ENCODE measurements at places on chromosomes 16 and 17.

- DNase-seq: no peak
Measured at GRCh38 chr16:81548551-81548875, 103.9 kb downstream of the CMIP start.

DNA sequence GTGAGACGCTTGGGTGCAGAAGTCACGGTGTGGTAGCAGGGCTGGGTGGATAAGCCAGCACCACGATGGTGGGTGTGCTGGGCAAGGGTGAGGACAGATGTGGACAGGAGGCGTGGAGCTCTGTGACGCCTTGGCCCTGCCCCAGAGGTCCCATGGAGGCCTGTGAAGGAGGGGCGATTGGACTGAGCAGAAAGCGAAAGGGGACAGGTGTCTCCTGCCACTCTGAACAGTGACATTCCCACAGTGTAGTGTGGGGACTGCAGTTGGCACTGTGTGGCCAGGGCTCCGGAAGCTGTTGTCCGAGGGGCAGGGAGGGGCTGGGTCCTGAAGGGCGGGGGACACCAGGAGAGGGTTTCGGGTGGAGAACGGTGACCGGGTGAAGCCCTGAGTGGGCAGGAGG lies 7.3 kb downstream of the TBC1D24 start:
- no peak for DNase-seq

DNA sequence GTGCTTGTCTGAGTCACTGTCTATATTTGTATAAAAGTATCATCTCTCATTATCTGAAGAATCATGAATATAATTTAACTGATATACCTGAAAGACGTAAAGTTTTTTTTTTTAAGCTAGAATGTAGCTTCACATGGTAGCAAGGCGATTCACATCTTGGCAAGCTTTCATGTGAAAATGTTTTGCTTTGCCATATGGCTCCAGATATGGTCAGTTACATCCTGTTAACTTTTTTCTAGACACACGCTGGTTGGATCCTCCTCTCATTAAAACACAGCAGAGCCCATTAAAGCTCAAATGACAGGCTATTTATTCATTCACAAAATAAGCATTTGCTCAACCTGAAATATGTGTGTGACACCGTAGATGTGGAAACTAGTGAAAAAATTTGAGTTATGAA lies 412.8 kb downstream of the KIF2B start:
- no peak for DNase-seq

- no peak for DNase-seq
Measured at GRCh38 chr17:28347261-28347891, 10.0 kb downstream of the POLDIP2 start.

- DNase-seq: no peak
Measured at GRCh38 chr17:65283704-65284103, 146.5 kb downstream of the RGS9 start.

GRCh38 chr17:39036009-39036408 lies 68.8 kb upstream of the FBXO47 start:
- DNase-seq: no peak

DNA sequence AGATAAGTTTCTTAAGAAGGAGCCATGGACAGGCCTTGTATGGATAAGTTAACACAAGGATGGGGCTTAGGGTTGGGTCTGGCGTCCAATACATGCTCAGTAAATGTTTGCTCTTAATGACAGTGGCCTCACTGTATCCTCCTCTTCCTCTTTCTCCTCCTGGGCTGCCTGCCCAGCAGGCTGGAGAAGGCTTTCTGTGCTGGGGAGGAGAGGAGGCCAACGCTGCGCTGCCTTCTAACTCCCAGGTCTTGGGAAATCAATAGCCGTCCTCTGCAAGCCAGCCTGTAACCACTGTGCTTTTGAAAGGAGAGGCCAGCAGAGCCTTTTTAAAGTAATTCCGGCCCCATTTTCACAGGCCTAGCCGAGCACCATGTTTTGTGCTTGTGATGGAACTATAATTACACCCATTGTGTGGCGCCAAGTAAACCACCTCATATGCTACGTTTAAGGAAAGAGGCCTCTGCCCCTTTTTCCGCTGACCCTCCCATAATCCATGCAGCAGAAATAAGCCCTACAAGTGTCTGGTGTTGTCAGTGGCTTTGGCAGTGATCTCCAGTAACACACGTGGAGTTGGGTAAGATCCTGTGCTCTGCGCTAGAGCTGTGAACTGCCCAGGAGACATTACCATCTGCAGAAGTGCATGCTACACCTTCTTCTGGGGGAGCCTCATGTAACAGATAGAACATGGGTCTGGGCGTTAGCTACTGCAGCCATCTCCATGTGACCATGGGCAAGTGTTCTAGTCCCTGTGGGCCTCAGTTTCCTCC lies 368.2 kb downstream of the SNX29 start:
- DNase-seq: peak; percentile 94

DNA sequence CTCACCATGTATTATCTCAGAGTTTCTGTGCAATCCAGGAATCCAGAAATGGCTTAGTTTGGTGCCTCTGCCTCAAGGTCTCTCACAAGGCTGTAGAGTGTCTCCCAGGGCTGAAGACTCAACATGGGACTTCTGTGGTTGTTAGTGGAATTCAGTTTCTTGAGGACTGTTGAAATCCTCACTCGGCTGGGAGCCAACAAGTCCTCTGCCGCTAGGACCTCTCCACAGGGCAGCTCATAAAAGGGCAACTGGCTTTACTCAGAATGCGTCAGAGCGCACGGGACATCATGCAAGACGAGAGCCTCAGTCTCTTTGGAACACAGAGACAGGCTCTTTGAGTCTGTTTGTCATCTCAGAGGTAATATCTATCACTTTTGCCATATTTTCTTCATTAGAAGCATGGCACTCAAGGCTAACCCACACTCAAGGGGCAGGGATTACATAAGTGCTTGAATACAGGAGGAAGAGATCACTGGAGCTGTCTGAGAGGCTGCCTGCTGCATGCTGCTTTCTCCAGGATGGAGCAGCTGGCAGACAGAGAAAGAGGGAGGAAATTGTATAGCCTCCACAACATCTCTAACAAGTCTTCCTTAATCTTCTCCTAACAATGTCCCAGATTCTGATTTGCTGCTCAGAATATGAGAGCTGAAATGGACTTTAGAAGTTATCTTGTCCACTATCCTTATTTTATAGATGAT lies 97.5 kb upstream of the ASIC2 start:
- no peak for DNase-seq

DNA sequence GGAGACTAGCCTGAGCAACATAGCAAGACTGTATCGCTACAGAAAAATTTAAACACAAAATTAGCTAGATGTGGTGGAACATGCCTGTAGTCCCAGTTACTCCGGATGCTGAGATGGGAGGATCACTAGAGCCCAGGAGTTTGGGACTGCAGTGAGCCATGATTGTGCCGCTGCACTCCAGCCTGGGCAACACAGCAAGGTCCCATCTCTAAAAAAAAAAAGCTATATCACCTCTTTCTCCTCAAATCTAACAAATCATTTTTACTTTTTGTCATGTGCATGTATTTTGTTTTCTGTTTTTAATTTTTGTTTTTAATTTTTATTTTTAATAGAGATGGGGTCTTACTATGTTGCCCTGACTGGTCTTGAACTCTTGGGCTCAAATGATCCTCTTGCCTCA lies 5.9 kb downstream of the DUS2 start:
- DNase-seq: no peak

- no peak for DNase-seq
Measured at GRCh38 chr16:24754543-24754942, 25.1 kb downstream of the TNRC6A start.

GRCh38 chr16:11689031-11689840 lies 21.0 kb downstream of the SNN start:
- DNase-seq: no peak

DNA sequence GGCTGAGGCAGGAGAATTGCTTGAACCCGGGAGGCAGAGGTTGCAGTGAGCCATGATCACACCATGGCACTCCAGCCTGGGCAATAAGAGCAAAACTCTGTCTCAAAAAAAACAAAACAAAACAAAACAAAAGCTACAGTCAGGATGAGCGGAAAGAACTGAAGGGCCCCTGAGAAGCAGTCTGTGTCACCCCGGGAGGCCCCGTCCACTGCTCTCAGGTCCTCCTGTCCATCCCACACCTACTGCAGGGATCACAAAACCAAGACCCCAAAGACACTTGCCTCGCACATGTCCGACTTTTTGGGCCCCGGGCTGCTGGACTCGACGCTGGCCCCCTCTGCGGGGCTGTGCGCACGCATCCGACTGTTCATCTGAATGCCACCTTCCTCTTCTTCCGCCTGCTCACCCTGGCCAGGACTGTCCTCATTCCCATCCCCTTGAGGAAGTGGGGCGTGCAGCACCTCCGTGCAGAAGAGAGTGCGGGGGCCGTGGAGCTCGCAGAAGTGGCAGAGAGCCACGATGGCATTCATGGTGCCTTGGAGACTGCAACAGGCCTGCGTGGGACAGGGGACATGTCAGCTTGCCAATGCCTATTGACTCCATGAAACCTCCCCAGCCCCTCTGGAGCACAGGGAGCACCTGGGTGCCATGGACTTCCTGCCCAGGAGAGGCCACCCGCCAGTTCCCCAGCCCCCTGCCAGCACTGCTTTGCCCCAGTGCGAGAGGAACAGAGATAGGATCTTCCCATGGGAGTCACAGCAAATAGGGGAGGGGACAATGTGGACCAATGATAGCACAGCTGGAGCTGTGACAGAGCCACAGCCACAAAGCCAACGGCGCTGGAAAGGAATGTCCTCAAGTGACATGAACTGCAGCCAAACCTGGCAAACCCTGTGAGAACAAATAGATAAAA lies 9.1 kb downstream of the FLCN start:
- no peak for DNase-seq

GRCh38 chr17:78618264-78619066 lies 41.3 kb upstream of the DNAH17 start:
- no peak for DNase-seq

GRCh38 chr16:81651758-81652718 lies 127.1 kb upstream of the PLCG2 start:
- no peak for DNase-seq

- no peak for DNase-seq
Measured at GRCh38 chr16:17389384-17389783, 81.4 kb downstream of the XYLT1 start.

- DNase-seq: peak; percentile 24
Measured at GRCh38 chr16:22098405-22099255, 6.3 kb downstream of the VWA3A start.

- no peak for DNase-seq
Measured at GRCh38 chr17:3704931-3705717, 9.2 kb upstream of the P2RX5 start.

DNA sequence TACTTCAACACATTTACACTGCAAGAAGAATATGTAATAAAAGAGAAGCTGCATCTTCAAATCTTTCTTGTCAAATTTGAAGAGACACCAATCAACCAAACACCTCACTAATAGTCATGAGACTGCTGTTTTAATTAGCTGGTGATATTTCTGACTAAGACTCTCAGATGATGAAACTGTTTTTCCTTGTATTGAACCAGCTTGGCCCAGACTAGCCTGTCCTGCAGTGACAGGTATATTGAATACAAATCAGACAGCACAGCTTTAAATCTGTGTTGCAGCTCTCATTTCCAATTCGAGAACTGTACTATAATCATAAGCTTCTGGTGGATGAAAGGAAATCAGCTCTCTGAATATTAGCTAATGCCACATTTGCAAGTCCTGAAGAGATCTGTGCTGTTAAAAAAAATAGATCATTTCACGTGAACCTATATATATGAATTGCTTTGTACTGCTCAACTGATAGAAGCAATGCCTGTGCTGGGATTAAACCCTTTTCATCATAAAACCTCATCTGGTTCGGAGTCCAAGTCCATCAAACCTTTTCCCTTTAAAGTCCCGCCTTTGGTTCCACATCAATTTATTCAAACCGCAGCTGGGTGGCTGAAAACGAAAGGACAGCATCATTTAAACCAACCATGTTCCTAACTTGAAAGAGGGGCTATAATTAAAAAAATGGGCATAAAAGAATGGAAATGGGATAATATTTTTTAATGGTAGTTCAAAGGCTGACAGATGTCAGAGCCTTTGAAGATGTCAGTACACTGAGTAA lies 306.2 kb downstream of the CEP112 start:
- no peak for DNase-seq

DNA sequence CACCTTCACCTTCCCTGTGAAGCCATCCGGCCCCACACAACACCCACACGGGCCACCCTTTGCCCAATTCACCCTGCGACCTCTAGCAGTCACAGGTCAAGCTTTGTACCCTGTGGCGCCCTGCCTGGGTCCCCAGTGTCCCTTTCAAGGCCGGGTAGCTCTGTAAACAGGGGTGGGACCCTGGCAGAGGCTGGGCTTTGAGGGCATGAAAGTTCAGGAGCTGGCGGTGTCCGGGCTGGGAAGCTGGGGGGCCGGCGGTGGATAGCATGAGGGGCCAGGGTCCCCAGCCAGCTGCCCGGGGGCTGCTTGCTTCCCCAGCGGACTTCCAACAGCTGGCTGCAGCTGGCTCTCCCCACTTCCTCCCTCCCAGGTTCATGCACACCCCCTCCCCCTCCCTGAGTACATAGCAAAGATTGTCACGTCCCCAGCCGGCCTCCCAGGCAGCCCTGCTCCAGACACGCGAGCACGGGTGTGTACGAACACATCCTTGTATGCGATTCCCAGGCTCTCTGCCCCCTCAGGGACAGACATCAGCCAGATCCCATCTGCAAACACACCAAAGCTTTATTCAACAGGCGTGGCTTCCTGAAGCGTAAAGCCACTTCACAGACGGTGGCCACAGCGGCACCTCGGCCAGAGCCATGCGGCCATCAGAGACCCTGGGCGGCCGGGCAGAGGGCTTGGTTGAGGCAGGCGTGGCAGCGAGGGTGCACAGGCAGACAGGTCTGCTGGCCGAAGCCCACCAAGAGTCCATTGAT lies 8.2 kb downstream of the NTHL1 start:
- DNase-seq: no peak

DNA sequence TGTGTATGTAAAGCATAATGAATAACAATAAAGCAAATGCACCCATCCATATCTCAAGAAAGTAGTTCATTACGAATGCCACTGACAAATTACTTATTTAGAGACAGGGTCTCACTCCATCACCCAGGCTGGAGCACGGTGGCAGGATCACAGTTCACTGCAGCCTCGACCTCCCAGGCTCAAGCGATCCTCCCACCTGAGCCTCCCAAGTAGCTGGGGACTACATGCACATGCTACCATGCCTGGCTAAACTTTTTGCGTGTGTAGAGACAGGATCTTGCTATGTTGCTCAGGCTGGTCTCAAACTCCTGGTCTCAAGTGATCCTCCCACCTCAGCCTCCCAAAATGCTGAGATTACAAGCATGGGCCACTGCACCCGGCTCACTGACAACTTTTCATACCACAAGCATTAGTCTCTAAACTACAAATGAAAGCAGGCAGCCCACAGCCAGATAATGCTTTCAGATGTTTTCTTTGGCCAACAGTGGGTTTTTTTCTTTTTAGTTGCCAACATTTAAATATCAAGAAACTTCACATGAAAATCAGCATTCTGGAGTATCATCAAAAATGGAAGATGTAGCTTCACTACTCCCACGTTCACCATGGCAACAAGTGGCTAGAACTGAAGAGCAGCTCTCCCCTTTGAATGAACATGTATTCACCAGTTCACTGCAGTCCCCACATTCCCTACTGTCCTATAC lies 7.7 kb downstream of the ARHGAP17 start:
- DNase-seq: no peak

- no peak for DNase-seq
Measured at GRCh38 chr17:5226940-5227878, 7.5 kb downstream of the SCIMP start.

Measured in HL-60 (cell line).